ENCODE measurements at places on chromosomes 13 and 19. TPM values are rescaled to one million over a fixed set of nuclear protein-coding genes. Genes with fewer than 3 reads are reported as not detected.

TEKTIP1 gene
- not detected for total RNA-seq

MAP4K1 gene
- not detected for total RNA-seq

FGF21 gene
- total RNA-seq = not detected

KLK6 gene
- total RNA-seq = 0.85 TPM

ZNF112 gene
- total RNA-seq = 3.4 TPM

KLF2 gene
- total RNA-seq = 0.24 TPM

IGSF23 gene
- 0.48 TPM for total RNA-seq

CAPNS1 gene
- 205 TPM for total RNA-seq

RFPL4A gene
- not detected for total RNA-seq

SHISA2 gene
- total RNA-seq = 49.9 TPM

SYCN gene
- total RNA-seq = not detected

ELAVL1 gene
- 31.6 TPM for total RNA-seq

HTR2A gene
- not detected for total RNA-seq

SIGLEC8 gene
- not detected for total RNA-seq

LRRC8E gene
- 19.0 TPM for total RNA-seq

ZNF428 gene
- total RNA-seq = 23.1 TPM

Data from tracheal epithelial cell (primary cell).